GM18507 (cell line): ENCODE measurements at places on chromosomes 7 and 10.

DNA sequence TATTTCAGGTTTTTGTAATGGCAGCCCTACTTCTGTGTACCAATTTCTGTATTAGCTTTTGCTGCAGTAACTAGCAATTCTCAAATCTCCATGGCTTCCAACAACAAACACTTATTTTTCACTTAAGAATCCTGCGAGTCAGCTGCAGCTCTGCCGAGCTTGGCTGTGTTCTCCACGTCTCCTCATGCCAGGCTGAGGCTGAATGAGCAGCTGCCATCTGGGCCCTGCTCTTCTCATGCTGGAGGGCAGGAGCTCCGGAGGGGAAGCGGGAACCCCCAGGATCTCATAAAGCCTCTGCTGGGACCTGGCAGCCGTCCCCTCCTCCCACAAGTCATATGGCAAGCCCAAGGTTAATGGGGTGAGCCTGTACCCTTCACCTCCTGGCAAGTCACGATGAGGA, 591.1 kb downstream of the SDK1 start:
- no peak for DNase-seq

DNA sequence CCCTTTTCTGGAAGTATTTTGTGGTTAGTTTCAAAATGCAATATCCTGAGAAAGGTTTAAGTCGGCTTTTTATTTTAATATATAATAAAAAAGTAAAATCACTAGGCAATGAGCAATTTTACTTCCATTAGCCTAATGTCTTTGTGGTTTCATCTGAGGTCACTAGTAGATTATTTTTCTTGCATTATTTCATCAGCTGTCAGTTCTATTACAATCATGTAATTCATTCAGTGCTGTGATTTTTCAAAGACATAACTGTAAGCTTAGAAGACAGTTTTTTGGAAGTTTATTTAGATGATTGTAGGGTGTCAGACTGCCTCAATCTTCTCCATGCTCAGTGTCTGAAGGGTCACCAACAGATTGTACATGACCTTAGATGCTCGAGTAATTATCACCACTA, 568.0 kb upstream of the GALNT17 start:
- no peak for DNase-seq

GRCh38 chr10:123665491-123666286, 466 bp upstream of the GPR26 start:
- DNase-seq: no peak

- DNase-seq: no peak
Measured at GRCh38 chr7:132554446-132554845, 21.8 kb downstream of the PLXNA4 start.

DNA sequence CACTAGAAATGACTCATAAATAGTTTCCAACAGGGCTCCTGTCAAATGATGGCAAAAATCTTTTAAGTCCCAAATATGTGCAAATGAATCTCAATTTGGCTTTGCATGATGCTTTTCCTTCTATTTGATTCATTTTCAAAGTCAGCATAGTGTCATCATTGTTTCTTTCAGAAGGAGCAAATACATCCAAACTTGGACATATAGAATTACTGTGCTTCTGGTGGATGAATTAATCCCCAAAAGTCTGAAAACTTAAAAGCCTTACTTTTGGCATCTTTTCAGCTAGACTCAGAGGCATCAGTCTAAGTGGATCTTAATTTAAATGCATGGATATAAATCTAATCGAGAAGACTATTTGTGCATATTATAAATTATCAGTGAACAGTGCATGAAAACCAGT, 578.1 kb upstream of the FZD8 start:
- no peak for DNase-seq

DNA sequence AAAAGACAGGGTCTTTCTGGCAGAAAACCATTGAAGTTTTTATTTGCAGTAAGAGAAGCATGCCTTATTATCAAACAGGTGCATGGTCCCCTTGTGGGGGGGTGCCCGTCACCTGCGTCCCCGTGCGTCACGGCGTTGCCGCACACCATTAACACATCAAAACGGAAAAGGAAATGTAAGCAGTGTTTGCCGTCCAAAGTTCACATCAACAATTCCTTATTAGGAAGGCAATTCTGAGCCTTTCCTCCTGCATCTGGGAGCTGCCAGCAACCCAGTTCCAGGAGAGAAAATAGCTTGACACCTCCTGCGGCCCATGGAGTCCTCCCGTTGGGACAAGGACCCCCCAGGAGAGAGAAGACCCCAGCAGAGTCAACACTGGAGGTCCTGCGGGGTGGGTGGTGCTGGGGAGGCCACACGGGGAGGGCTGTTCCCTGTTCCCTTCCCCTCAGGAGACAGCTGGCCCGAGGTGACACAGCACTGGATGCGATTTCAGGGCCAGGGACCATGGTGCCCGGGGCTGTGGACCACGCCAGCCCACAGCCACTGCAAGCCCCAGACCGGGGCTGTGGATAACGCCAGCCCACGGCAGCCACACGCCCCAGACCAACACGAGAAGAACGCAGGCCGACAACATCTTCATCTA, 39.5 kb downstream of the DIP2C start:
- DNase-seq: no peak

- DNase-seq: no peak
Measured at GRCh38 chr10:98400482-98400881, 14.5 kb downstream of the PYROXD2 start.

DNA sequence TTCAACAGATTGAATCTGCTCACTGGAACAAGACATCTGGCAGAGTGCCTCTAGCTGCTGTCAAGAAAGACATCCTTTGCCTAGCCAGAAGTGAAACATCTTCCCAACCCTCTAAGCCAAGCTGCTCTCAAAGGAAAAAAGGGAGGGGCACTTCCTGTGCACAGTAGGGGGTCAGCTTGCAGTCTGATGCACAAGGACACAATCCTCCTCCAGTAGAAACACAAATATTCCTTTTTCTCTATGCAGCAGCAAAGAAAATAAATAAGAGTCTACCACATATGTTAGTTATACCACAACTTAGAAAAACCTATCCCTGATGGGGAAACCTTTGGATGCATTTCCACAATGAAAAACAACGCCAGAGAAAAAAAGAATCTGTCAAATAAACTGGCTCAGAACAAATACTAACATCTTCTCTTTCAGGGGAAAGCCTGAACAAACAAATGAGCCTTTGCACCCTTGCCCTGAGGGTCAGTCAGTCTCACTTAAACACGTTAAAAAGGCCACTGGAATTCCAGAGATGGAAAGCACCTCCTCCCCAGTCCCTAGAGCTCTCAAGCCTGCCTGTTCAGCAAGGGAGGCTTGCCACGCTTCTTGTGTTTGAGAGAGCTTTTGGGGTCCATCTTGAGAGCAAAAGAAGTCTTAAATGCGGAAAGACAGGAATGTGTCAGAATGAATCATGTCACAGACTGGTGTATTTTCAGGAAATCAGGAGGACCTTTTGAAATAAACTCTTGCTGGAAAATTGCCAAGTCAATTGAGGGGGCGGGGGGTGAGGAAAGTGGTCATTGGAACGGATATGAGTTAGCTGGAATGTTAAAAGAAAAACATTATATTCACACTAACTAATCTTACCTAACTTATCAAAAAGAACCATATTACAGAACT, 7.5 kb downstream of the LAMB1 start:
- DNase-seq: no peak

DNA sequence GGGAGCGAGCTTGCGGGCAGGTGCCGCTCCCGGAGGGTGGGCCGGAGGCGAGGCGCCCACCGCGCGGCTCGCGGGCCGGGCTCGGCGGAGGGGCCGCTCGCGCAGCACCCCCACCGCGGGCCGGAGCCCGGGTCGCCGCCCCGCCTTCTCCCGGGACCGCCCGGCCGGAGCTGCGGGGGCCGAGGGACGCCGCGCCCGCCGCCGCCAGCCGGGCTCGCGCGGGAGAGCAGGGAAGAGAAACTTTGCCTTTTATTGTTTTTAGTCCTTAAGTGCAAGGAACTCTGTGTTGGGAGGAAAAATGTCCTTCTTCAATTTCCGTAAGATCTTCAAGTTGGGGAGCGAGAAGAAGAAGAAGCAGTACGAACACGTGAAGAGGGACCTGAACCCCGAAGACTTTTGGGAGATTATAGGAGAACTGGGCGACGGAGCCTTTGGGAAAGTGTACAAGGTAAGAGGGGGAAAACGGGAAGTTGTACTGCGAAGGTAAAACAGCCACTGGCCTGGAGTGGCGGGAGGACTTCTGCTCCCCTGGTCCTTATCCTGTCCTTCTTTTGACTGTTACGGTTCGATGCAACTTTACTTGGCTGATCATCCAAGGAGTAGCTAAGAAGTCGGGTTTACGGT, 620 bp downstream of the SLK start:
- DNase-seq: no peak

GRCh38 chr10:107790271-107790670, 625.8 kb upstream of the SORCS1 start:
- no peak for DNase-seq

- DNase-seq: no peak
Measured at GRCh38 chr10:32065856-32066255, 9.6 kb upstream of the KIF5B start.

GRCh38 chr10:77946084-77946483, 19.5 kb upstream of the DLG5 start:
- no peak for DNase-seq

DNA sequence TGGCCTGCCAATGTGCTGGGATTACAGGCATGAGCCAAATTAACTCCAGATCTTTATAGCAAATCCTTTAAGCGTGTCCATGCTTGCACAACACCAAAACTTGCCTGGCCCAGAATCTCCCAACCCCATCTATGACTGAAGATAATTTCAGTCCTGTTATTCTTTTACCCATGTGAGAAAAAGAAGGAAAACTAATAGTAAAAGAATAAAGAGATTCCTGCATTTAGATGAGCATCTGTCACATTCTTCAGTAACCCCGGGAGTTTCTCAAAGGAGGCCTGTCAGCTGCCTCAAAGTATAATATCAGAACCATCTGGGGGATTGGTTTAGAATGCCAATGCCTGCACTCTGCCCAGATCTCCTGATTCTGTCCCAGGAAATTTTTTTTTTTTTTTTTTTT, 158.1 kb upstream of the KMT2E start:
- DNase-seq: no peak

DNA sequence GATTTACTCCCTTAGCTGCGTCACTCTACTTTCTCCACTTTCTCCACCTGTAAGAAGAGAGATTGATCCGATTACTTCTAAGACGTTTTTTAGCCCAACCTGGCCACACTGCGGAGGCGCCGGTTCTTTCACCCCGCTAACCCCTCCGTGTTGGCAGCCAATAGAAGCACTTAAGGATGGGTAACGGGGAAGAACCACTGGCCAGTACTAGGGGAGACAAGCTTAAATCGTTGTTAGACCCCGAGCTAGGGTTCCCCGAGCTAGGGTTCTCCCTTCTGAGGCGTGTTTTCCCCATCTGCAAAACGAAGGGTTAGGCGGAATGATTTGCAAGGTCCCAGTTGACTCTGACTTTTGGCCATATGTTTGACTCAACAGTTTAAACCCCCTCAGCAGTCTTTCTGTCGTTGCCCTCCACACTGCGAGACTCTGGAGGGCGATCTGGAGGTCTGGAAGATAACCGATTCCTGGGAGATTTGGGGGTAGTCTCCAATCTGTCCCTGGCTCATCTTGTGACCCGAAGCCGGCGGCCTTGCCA, 644 bp downstream of the UMAD1 start:
- DNase-seq: no peak

DNA sequence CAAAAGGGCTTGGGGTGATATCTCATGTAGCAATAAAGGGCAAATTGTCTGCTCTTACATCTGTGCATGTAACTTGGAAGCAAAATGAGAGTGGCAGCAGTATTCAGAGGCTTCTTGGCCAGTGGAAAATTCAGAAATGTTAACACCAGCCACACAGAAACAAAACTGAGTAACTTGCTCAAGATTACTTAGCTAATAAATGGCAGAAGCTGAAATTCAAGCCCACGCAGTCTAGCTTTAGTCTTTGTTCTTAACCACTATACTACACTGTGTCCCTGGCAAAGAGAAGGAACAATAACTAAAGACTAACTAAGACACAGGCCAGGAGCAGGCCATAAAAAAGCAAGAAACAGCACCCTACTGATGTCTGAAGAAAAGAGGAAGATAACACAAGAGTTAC, 185.9 kb upstream of the ASAH2 start:
- no peak for DNase-seq

- DNase-seq: no peak
Measured at GRCh38 chr7:126792521-126792920, 460.2 kb downstream of the GRM8 start.

- no peak for DNase-seq
Measured at GRCh38 chr10:45404770-45405120, 30.7 kb downstream of the ALOX5 start.

DNA sequence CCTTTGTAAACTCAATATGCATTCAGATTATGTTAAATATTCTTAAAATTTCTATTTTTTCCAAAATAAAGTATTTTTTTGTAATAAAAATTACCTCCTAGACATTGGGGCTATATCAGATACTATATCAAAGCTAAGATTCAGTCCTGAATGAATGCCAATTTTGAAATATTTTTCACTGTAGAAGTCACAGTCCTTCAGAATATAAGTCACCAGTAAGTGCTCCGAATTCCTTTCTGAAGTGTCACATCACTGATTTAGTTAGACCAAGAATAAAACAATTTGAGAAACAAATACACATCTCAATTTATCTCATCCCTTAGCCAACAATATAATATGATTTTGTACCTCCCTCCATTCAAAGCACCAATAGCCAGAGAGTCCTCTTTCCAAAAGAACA, 33.9 kb upstream of the GSAP start:
- DNase-seq: no peak

- DNase-seq: no peak
Measured at GRCh38 chr10:6535156-6535764, 44.8 kb downstream of the PRKCQ start.

- DNase-seq: no peak
Measured at GRCh38 chr7:97022491-97023306, 1.9 kb downstream of the DLX5 start.

DNA sequence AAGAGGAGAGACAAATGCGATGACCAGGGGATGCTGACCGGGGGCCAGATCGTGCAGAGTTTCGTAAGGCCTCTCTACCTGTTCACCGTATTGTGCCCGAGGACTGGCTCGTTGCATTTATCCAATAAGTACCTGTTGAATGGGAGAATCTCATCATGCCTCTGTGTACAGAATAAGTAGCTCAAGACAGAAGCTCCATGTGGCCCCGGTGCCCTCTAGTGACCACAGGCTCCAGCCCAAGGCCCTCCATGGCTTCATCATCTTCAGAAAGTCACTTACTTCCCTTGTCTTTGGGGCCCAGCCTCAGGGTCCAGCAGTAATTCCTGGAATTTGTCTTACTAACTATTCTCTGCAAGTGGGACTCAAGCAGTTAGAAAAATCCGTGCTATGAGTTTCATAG, 151.0 kb downstream of the CHN2 start:
- DNase-seq: no peak

DNA sequence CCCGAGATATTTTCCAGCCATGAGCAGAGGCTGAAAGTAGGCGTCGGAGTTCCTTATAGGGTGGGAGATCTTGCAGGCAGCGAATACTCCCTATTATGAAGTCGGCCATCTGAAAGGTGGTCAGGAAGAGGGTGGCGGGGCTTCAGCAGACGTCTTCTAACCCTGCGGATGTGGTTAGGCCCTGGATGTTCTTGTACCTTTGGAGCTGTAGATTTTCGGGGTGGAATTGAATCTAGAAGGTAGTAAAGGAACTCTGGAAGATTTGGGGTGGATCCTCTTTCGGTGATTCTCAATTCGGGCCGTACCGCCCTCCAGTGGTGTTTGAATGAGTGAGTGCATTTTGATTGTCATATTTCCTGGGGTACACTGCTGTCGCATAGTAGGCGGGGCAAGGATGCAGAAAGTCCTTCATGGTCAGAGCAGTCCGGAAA, 635 bp downstream of the NUP205 start:
- DNase-seq: peak; percentile 69
